RPMI7951 (cell line): ENCODE measurements at places on chromosomes 7 and 10. TPM values are rescaled to one million over a fixed set of nuclear protein-coding genes. Genes with fewer than 3 reads are reported as not detected.
A peak's percentile ranks its signal among the peaks of the same experiment; 100 is the strongest.

- DNase-seq, result peak; percentile 10
These were observed 77.5 kb downstream of the SEPTIN7 start for GRCh38 chr7:35878351-35878750.

DNA sequence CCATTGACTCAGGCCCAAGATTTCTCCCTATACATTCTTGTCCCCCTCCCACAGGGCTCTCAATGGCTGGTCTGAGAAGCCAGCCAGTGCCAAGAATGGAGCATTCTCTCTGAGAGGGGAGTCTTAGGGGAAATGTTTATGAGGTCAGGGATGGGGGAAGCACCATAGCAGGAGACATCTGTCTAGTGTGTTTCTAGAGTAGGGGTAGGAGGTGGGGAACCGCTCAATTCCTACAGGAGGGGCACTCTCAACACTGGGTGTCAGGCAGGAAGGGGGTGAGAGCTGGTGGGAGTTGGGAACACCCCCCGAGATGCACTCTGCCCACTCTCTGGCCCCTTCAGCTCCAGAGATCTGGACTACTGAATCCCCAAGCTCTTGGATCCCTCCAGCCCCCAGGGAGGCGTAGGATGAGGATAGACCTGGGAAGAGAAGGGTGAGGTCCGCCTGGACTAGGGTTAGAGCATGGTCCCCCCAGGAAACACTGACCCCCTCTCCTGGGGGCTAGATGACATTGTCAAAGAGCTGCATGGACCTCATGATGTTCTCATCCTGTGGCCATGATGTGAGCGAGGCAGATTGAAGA, 8.7 kb upstream of the OGA start:
- no peak for DNase-seq

DNA sequence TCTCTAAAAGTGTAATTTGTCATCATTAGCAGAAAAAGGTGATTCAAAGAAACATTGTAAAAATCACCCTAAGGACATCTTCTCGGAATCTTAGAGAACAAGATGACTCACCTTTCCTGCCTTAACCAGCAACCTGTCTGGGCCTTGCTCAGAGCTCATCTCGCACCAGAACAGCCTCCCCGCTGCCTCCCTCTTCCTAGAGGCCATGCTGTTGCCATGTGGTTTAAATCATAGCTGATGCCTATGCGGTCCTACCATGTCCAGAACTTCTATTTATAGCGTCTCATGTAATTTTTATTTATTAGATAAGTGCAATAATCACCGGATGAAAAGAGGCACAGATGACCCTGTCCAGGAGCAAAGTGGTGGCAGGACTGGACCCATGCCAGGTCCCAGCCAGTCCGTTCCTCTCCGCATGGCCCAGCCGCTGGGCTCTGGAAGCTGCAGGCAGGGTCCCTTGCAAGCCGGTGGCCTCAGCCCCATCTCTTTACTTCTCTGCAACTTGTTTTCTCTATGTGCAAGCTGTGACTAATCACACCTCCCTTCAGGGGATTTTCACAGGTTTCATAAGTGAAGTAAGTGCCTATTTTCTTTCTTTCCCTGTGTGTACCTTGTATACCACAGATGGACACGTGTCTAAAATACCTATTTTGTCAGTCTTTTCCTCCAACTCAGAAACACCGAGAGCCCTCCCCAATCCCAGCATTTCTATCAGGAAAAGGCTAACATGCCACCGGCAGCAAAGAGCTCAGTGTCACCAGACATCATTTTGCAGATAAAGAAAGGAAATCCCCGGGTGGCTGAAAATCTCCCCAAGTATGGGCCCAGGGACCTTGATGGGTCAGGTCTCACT, 27.1 kb downstream of the KLF6 start:
- DNase-seq, result peak; percentile 76

GRCh38 chr7:134705716-134706115, 59.1 kb downstream of the BPGM start:
- DNase-seq, result no peak

GRCh38 chr10:123988694-123989093, 97.1 kb upstream of the CPXM2 start:
- DNase-seq, result no peak

- no peak for DNase-seq
These were observed 22.7 kb upstream of the SMNDC1 start for GRCh38 chr10:110327262-110327914.

DNA sequence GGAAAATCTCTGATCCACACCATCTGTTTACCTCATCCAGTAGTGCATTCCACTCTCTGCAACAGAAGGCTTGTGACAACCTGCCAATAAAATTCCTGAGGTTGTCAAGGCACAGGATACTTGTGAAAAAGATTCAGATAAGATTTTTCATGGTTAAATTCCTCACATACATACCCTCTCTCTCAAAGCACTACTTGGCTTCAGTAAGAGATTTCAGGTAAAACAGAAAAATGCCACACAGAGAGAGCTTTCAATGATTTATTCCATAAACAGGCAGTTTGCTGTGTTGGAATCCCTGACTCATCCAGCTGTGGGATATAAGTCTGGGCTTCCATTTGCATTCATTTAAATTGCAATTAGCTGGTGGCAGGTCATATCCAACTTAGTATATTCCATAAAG, 99.7 kb upstream of the CAV2 start:
- peak; percentile 56 for DNase-seq

- peak; percentile 64 for DNase-seq
These were observed 1.7 kb downstream of the TNS3 start for GRCh38 chr7:47580175-47580706.

DNA sequence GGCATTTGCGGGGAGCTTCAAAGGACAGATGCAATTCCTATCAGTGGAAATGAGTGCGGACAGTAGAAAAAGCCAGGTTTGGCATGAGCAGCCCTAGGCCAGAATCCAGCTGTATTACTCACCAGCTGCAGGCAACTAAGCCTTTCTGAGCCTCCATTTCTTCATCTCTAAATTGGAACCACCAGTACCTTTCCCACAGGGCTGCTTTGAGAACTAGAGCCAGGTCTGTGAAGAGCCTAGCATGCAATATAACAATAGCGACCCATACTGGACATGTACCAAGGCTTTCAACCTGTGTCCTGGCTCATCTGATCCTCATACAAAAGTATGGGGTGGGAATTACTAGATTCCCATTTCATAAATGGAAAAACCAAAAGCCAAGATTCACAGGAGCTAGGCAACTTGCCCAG, 101.0 kb downstream of the GSAP start:
- DNase-seq, result no peak

GRCh38 chr7:154503962-154504550, 451.9 kb downstream of the DPP6 start:
- peak; percentile 42 for DNase-seq

- no peak for DNase-seq
These were observed 35.6 kb upstream of the FAM13C start for GRCh38 chr10:59397961-59398360.

The PARP12 gene
- 20.3 and 23.1 TPM in 2 replicates for total RNA-seq

The SKIDA1 gene
- total RNA-seq, result 0.48 and 0.88 TPM in 2 replicates

The C10orf53 gene
- not detected in 2 replicates for total RNA-seq

The BHLHA15 gene
- total RNA-seq, result 0.36 TPM in 1 of 2 replicates, not detected in the other

The SLC16A9 gene
- total RNA-seq, result under 0.01 TPM in 1 of 2 replicates, not detected in the other

The LSM8 gene
- total RNA-seq, result 123 and 125 TPM in 2 replicates

The GPR26 gene
- total RNA-seq, result under 0.01 TPM in 2 replicates

The DENND10 gene
- total RNA-seq, result 36.3 and 37.9 TPM in 2 replicates

The BTBD16 gene
- total RNA-seq, result not detected in 2 replicates
